GM20000 (cell line): ENCODE measurements at places on chromosomes 4 and X.

- DNase-seq = no peak
These were observed 96.8 kb upstream of the GRIA3 start for GRCh38 chrX:123087326-123087725.

DNA sequence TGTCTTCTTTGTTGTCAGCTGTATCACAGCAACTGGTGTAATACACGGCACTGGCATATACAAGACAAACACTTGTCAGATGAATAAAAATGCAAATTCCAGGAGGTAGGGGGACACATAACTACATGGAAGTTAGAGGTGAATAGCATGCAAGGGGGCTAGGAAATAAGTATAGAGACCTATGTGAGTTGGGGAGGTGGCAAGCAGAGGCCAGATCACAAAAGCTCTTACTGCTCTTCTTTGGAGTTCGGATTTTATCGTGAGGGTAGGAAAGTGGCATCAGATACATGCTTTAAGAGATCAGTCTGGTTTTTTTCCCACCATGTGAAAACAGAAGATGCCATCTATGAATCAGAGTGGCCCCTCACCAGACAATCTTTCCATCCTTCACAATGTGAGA, 2.8 kb upstream of the SRP72 start:
- DNase-seq = no peak

DNA sequence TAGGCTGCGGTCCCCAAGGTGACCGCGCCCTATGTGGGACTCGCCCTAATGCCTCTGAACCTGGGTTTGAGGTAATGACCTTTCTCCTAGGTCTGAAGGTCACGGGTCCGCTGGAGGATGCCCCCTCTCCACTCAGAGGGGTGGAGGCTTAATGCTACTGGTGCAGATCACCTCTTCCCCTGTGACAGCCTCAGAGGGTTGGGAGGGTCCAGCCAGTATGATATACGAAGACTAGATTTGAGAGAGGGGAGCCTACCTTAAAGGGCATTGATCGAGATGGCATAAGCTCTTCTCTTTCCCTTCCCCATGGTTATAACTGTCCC, 1.0 kb downstream of the SLC25A5 start:
- DNase-seq = no peak

DNA sequence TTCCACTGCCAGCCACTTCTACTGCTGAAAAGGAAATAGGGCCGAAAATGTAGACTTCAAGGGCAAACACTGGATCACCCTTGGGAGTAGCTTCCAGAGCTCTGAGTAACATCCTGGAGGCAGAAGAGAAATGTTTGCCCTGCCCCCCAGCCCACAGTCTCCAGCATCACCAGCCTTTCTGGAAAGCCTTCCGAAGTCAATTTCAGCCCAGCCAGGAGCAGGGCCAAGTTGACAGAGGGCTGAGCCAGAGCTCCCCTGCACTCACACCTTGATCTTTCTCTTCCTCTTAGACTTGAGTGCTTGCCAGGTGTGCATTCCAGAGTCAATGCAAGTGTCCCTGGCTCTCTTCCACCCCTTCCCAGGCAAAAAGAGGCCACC, 35.2 kb downstream of the SLC25A5 start:
- no peak for DNase-seq

DNA sequence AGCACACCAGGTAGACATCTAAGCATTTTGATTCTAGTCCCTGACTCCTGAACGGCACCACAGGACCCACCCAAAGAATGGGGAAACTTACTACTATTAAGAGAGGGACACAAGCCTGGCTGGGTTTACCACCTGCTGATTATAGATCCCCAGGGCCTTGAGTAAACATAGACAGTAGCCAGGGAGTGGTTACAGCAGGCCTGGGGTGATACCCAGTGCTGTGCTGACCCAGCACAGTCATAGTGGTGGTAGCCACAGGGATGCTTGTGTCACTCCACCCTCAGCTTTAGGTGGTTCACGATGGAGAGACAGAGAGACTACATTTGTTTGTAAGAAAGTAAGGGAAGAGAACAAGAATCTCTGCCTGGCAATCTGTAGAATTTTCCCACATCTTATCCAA, 11.7 kb downstream of the CYSLTR1 start:
- DNase-seq = no peak

DNA sequence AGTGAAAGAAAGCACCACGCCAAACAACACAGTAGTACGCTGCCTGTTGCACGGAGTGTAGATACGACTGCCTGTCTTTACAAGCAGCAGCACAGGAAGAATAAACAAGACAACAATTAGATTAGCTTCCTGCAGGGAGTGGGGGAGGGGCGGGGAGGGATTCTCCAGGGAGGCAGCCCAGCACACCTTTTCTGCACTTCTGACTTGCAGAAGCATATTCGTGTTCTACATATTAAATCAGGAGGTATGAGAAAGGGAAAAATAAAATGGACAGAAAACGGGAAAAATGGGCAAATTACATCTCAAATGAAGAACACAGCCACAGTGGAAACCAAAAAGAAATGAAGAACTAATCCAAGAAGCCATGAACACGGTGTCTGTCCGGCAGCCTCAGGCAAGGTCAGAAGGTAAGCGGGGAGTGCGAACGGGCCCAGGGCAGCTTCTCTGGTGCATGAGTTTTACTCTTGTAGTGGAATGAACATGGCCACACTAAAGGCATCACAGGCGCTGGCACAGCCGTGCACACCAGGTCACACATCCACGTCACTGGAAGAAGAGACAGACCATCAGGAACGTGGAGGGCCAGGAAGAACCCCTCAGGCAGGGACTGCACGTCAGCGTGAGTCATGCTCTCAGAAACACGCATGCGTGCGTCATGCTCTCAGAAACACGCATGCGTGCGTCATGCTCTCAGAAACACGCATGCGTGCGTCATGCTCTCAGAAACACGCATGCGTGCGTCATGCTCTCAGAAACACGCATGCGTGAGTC, 20.1 kb upstream of the ADRA2C start:
- DNase-seq = no peak

DNA sequence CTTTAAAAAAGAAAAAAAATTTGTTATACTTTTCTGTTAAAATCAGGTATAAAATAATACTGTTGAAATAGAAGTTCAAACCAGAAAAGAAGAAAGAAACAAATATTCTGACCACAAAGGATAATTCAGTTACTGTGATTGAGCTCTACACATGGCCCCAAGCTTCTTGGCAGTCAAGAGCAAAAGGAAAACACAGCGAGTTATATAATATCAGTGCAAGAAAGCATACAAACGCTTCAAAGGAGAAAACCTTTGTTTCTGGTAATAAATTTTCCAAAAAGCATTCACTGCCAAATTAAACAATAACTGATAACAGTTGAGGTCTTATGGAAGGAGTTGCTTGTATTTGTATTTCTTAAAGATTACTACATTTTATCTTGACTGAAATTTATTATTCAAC, 40.5 kb upstream of the EDNRA start:
- no peak for DNase-seq

DNA sequence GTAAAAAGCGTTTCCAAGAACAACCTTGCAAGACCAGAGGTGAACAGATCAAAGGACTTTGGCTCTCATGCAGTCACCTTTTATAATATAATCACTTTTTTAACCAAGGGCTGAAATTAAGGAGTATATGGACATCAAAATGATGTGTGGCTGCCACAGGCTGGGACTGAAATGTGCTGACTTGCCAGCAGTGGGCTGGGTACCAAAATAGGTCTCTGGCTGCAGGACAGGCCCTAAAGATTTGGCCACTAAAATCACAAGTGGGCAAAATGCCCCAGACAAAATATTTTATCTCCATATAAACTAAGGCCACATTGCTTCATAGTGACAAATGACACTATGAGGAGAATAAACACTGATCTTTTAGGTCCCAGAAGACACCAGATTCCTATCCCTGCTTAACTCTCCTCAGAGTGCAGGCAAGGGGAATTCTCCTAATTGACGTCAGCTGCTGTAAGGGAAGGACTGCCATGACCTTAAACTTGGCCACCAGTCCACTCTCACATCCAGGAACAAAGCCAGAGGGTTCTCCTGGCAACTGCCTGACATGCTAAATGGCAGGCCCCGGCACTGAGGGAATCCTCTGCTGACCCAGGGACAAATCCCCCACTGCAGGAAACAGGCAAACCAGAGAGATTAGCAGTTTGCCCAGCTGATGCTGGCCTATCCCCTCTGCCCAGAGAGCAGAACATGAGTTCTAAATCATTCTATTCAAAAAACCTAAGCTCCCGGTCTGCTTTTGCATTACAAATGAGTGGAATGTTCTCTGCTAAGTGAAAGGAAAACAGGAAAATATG, 155.8 kb downstream of the PPP3CA start:
- DNase-seq = no peak
